ENCODE measurements at places on chromosomes 12 and 14.

DNA sequence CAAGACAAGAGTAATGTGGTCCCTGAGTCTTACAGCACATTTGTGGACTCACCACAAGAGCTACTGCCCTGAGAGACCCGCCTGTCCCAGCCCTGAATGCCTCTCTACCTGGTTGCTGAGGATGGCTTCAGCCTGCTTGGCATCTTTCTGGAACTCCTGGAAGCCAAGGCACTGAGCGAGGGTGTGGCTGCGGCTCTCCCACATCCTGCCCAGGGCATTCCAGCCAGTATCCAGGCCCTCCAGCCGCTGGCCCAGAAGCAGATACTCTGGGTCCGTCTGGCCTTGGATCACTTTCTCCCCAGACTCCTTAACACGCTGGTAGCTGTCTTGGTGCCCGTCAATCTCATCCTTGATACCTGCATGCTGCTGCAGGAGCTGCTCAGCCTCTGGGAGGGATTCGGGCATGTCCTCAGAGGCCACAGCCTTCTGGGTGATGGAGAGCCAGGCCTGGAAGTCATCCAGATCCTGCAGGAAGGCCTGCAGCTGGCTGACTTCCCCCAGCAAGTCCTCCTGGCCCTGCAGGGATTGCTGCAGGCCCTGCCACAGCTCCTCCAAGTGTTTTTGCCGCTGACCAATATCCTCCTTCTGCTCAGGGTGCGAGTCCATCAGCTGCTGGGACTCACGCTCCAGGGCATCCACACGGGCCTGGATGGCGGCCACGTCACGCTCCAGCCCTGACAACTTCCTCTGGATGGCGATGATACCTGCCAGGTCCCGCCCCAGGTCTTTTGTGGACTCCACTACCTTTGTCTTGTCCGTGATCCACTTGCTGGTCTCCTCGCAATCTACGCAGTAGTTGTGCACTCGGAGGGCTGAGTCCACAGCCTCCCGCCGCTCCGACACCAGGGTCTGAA is 82.3 kb downstream of the PLEKHG3 start:
- DNase-seq = no peak

DNA sequence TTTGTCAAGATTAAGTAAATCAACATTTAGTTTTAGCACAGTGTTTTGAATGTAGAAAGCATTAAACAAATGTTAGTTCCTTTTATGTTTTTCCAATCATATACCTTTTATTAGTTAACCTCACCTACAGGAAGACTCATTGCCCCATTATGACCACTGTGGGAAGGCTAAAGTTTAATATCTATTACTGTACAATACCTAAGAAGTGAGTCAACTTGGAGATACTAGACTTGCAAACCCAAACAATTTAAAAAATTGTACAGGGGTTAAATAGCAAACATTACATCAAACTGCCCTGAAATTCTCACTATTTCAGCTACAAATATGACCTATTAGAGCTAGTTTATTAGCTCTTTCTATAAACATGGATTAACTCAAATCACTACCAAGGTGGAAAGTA is 8.6 kb upstream of the G2E3 start:
- DNase-seq = no peak

DNA sequence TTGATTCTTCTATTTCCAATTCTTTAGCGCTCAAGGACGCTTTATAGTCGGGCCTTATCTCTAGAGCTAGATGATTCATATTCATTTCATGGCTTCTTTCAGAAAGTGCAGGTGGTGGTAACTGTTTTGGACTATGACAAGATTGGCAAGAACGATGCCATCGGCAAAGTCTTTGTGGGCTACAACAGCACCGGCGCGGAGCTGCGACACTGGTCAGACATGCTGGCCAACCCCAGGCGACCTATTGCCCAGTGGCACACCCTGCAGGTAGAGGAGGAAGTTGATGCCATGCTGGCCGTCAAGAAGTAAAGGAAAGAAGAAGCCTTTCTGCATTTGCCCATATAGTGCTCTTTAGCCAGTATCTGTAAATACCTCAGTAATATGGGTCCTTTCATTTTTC is 241.9 kb downstream of the PAWR start:
- no peak for DNase-seq

DNA sequence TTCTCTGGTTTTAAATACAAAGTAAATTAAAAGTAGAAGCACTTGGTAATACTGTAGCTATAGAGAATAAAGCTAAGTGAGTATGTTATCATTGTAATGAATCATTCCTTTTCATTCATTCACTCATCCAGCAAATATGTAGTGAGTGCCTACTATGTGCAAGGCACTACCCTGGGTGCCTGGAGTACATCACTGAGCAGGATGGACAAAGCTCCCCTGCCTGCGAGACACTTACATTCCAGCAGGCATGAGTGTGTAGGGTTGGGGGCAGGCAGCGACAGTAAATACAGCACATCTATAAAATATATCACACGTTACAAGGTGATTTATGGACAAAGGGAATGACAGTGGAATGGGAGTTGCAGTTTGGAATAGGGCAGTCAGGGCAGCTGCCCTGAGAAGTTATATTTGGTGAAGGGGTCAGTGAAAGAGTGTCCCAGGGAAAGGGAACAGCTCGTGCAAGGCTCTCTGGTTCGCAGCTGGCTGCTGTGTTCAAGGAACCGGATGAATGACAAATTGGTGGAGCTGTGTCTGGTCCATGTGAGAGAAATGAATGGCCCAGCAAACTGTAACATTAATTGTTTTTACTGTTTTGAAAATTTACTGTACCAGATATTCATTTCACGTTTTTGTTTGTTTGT is 159.6 kb downstream of the CRADD start:
- DNase-seq = no peak

DNA sequence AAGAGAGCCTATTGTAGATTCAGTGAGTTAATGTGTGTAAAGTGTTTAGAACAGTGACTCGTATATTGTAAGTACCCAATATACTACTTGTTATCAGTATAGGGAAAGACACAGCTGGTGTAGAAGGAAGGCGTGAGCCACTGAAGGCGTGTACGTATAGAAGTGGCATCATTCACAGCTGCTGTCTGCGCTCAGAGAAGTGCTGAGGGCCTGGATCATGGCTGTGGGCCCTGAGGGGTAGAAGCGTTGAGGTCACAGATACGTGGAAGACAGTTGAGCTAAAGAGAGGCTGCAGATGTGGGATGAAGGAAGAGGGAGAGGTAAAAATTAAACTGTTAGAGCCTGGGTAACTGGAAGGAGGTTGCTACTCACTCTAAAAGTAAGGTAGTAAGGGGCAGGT is 5.9 kb downstream of the C12orf75 start:
- DNase-seq = no peak

DNA sequence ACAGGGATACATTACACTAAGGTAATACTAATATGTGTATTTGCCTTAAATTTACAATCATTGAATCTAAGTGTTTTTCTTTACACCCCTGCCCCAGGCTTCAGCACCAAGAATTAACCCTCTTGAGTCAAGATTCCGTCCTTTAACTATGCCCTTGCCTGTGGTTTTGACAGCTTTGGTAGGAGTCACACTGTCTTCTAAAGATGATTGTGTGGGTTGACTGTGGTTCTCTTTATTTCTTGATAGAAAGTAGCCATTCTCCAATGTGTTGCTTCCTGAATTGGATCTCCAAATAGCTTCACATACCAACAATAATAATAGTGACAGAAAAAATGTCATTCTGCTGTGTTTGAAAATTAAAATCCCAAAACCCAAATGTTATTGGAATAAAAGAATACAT is 3.6 kb downstream of the CLEC7A start:
- no peak for DNase-seq

DNA sequence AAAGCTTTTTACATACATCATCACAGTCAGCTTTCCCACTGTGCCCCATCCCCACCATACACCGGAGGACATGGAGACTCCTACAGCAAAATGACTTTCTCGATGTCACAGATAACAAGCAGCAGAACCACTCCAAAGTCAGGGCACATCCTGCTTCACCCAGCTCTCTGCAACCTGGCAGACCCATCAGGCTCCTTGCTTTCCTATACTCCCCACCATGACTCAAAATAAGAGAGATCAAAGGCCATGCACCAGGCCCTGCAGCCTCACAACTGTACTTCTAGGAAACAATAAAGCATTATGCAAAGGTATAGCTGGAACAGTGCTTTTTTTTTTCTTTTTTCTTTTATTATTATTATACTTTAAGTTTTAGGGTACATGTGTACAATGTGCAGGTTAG is 187.4 kb downstream of the DPF3 start:
- no peak for DNase-seq

DNA sequence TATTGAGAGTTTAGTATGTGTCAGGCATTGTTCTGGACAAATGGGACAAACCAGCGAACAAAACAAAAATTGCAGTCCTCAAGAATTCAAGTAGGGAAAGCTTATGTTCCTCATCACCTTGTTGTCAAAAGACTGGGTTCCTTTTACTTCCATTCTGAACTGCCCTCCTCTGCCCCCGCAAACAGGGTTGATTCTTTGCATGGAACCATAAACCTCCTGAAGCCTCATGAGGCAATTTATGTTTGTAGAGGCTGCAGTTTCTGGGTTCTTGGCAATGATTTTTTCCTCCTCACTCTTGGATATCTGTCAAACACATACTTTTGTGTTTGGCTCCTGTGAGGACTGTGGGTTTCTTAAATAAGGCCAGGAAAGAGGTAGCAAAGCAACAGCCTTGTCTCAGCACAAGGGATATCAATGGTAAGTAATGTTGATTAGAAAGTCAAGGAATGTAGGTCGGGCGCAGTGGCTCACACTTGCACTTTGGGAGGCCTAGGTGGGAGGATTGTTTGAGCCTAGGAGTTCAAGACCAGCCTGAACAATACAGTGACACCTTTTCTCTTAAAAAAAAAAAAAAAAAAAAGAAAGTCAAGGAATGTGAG is 13.9 kb downstream of the COPZ1 start:
- no peak for DNase-seq

DNA sequence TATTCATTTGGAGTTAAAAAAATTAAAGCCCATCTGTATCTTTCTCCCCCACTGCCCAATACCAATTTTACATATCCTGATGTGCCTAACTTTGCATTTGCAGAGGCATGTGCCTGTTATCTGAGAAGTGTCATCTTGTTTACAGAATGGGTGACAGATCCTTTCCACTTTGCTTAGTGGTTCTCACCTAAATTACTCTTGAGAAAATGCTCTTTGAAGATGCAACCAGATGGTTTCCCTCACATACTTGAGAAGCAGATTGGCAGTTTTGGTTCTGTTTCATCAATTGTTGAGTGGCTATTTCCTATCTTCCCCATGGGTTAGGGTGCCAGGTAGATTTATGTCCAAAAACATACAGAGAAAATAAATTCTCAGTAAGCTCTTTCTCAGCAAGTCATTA is 1051.4 kb upstream of the ATXN7L3B start:
- DNase-seq = no peak

GRCh38 chr14:63200767-63201166 is 3.5 kb upstream of the RHOJ start:
- DNase-seq = no peak

DNA sequence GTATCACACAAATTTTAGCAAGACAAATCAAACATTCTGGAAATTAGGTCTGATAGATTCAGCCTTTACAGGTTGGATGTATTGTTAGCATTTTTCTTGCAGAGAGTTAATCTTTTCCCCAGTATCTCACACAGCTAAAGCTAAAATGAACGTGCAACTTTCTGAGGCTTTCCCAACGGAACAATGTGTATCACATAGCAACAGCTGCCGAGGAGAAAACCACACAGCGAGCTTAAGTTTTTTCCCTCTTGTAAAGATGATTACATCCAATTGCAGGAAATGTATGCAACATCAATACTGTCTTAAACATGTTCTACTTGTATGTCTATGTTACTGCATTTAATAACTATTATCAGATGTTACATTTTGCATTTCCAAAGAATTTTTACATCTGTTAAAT is 182.2 kb downstream of the CCDC59 start:
- DNase-seq = peak; percentile 4

GRCh38 chr12:66832997-66833396 is 154.1 kb upstream of the GRIP1 start:
- DNase-seq = no peak

DNA sequence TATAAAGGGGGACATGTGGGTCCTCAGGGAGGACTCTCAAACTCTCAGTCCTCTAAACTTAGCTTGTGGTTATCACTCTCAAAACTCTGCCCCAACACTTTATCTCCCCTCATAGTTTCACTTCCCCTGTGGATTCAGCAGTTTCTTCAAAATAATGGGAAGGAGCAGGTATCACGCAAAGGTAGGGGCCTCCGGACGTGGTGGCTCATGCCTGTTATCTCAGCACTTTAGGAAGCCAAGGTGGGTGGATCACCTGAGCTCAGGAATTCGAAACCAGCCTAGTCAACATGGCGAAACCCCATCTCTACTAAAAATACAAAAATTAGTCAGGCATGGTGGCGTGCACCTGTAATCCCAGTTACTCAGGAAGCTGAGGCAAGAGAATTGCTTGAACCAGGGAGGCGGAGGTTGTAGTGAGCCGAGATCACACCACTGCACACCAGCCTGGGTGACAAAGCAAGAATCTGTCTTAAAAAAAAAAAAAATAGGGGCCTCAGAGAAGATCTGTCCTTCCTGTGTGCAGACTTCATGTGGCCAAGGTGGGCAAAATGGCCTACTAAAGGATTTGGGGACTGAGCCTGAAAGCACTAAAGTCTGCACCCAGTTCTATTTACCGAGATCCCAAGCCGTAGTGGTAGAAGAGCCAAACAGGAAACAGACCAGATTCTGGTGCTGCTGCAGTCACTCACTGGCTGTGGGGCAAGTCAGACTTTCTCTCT is 6.4 kb downstream of the ITGB7 start:
- no peak for DNase-seq

GRCh38 chr12:64009321-64010068 is 165.0 kb downstream of the SRGAP1 start:
- no peak for DNase-seq

- no peak for DNase-seq
These were observed 65.9 kb upstream of the OTOGL start for GRCh38 chr12:80033448-80033847.

DNA sequence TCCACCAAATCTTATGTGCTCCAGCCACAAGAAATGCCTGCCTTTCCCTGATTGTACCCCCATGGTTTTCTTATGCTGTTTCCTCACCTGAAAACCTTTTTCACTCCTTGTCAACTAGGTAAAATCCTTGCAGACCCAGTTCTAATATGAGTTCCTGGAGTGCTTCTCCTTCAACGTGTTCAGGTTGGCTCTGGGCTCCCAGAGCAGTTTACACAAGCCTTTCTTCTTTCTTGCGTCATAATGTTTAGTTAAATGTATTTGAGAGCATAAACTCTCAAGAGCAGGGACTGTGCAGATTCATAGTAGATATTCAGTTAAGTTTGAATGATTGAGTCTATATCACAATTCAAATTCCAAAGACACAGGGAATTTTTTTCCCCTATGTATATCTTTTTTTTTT is 484.8 kb upstream of the CCDC196 start:
- no peak for DNase-seq

- no peak for DNase-seq
These were observed 7.8 kb downstream of the UNG start for GRCh38 chr12:109105176-109105575.

GRCh38 chr12:29163146-29163545 is 14.1 kb downstream of the FAR2 start:
- no peak for DNase-seq

DNA sequence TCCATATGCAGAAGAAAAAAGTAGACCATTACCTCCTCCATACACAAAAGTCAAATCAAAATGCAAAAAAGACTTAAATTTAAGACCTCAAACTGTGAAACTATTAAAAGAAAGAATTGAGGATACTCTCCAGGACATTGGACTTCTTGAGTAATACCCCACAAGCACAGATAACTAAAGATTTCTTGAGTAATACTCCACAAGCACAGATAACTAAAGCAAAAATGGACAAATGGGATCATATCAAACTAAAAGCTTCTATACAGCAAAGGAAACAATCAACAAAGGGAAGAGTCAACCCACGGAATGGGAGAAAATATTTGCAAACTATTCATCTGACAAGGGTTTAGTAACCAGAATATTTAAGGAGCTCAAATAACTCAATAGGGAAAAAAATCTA is 427.9 kb downstream of the CCDC91 start:
- DNase-seq = no peak

GRCh38 chr12:50192908-50193307 is 25.7 kb upstream of the CERS5 start:
- no peak for DNase-seq

Data from NCI-H1105 (cell line).